ENCODE measurements at places on chromosomes 13 and 19.
A peak's percentile ranks its signal among the peaks of the same experiment; 100 is the strongest.

GRCh38 chr13:45340422-45341033 is 455 bp downstream of the TPT1 start:
- peaks cover 33% of the 10 kb centered on the region for H3K4me1 ChIP-seq
- peak overlapping the region; percentile 98 for H3K27ac ChIP-seq
- peak; percentile 70 for DNase-seq
- peaks cover 49% of the 10 kb centered on the region for H3K36me3 ChIP-seq

GRCh38 chr19:28836421-28836820 is 376.5 kb downstream of the UQCRFS1 start:
- no peak overlapping the region for H3K4me3 ChIP-seq
- no peaks in the 10 kb centered on the region for H3K27me3 ChIP-seq
- H3K4me1 ChIP-seq: no peaks in the 10 kb centered on the region
- no peak for DNase-seq

- DNase-seq: no peak
- H3K27ac ChIP-seq: no peak overlapping the region
- H3K4me3 ChIP-seq: no peak overlapping the region
- no peaks in the 10 kb centered on the region for H3K27me3 ChIP-seq
Observed at GRCh38 chr13:90156390-90156789, 1191.1 kb upstream of the MIR17HG start.

GRCh38 chr13:73593199-73593765 is 534.5 kb downstream of the KLF5 start:
- H3K4me1 ChIP-seq: no peaks in the 10 kb centered on the region
- H3K4me3 ChIP-seq: no peak overlapping the region
- no peak for DNase-seq
- H3K27ac ChIP-seq: no peak overlapping the region
- no peaks in the 10 kb centered on the region for H3K36me3 ChIP-seq
- H3K27me3 ChIP-seq: no peaks in the 10 kb centered on the region

GRCh38 chr13:67736646-67737420 is 506.7 kb upstream of the PCDH9 start:
- H3K36me3 ChIP-seq: no peaks in the 10 kb centered on the region
- no peaks in the 10 kb centered on the region for H3K4me1 ChIP-seq
- no peaks in the 10 kb centered on the region for H3K27me3 ChIP-seq
- no peak overlapping the region for H3K4me3 ChIP-seq

- H3K4me3 ChIP-seq: no peak overlapping the region
- H3K36me3 ChIP-seq: peaks cover 32% of the 10 kb centered on the region
- no peak for DNase-seq
- H3K27me3 ChIP-seq: no peaks in the 10 kb centered on the region
Observed at GRCh38 chr19:38385804-38386257, 2.0 kb downstream of the GGN start.

GRCh38 chr19:5881543-5882299 is 11.4 kb upstream of the FUT5 start:
- no peak overlapping the region for H3K27ac ChIP-seq
- no peak for DNase-seq
- no peaks in the 10 kb centered on the region for H3K4me1 ChIP-seq
- no peaks in the 10 kb centered on the region for H3K36me3 ChIP-seq

DNA sequence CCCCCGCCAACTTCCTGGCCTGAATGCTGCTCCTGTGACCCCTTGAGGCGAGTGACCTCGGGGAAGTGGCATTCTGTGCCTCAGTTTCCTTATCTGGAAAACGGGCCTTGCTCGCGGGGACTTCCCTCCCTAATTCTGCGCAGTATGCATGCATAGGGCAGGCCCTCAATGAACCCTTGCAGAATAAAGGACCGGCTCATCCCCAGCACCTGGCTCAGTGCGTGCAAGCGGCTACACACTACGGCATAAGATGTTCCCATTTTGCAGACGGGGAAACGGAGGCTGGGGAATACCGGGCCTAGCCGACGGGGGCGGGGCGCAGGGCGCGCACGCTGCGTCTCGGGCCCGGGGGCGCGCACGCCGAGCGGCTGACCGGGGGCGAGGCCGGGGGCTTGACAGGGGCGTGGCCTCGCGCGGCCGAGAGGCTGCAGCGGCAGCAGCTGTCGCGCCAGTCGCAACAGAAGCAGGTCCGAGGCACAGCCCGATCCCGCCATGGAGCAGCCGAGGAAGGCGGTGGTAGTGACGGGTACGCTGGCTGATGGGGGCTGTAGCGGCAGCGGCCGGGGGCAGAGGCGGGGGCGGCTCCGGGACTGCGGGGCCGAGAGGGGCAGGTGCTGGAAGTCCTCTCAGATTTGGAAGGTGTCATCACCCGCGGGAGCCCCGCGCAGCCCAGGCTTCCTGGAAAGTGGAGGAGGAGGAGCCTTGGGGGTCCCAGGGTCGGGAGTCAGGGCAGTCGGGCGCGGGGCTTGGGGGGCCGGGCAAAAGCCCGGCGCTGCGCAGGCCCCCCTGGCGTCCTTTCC is at the start of gene PGPEP1:
PGPEP1 (plus strand) TSS at position 409 of the 800 bp plus-strand sequence; CDS start at position 493, 84 bp downstream.
- H3K27ac ChIP-seq: peak within 1 kb of the TSS; percentile 72
- H3K27me3 ChIP-seq: no peaks in the 10 kb centered on the region
- H3K4me3 ChIP-seq: peak within 1 kb of the TSS; percentile 78

GRCh38 chr13:74135326-74136083 is 1.3 kb upstream of the KLF12 start:
- H3K4me3 ChIP-seq: peak overlapping the region; percentile 75
- peaks cover 12% of the 10 kb centered on the region for H3K4me1 ChIP-seq

GRCh38 chr13:100212904-100213553 is 124.1 kb downstream of the PCCA start:
- H3K27me3 ChIP-seq: no peaks in the 10 kb centered on the region
- H3K4me1 ChIP-seq: no peaks in the 10 kb centered on the region
- no peaks in the 10 kb centered on the region for H3K36me3 ChIP-seq
- no peak overlapping the region for H3K4me3 ChIP-seq
- DNase-seq: no peak

- no peak overlapping the region for H3K4me3 ChIP-seq
- H3K27me3 ChIP-seq: no peaks in the 10 kb centered on the region
- no peaks in the 10 kb centered on the region for H3K4me1 ChIP-seq
- no peak for DNase-seq
- H3K27ac ChIP-seq: no peak overlapping the region
Observed at GRCh38 chr19:28358633-28359032, 854.3 kb downstream of the UQCRFS1 start.

- H3K4me3 ChIP-seq: no peak overlapping the region
- H3K36me3 ChIP-seq: no peaks in the 10 kb centered on the region
- no peaks in the 10 kb centered on the region for H3K4me1 ChIP-seq
- DNase-seq: no peak
Observed at GRCh38 chr13:84294576-84294975, 412.3 kb upstream of the SLITRK1 start.

DNA sequence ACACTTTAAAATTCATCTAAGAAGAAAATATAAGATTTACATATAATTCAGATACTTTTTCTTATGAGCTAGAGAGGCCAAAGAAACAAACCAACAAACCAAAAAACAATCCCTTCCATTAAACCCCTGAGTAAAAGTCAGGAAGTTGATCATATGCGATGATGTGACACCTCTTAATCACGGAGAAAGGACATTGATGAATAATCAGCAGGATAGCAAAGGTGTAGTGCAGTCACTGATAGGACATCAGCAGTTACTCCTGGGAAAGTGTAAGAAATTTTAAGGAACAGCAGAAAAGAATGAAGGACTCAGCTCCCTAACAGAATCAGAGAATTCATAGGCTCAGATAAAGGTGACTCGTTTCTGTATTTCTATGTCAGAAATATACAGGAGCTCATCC is 202.4 kb upstream of the EDNRB start:
- no peaks in the 10 kb centered on the region for H3K36me3 ChIP-seq
- H3K4me1 ChIP-seq: no peaks in the 10 kb centered on the region
- no peak for DNase-seq
- no peak overlapping the region for H3K4me3 ChIP-seq
- peaks cover 2% of the 10 kb centered on the region for H3K27me3 ChIP-seq

DNA sequence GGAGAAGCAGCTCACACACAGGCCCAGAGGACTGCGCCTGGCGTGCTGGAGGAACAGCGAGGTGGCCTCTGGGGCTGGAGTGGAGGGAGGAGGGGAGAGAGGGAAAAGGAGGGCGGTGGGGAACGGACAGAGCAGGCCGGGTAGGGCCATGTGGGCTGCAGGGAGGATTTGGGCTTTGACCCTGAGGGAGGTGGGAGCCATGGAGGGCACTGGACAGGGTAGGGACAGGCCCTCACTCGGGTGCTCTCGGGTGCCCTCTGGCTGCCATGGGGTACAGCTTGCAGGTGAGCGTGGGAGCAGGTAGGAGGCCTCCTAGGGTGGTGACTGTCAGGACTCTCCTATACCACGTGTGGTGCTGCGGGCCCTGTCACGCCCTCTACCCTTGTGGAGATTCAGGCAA is 22.8 kb downstream of the PLIN4 start:
- DNase-seq: no peak
- peaks cover 53% of the 10 kb centered on the region for H3K36me3 ChIP-seq
- no peak overlapping the region for H3K4me3 ChIP-seq
- H3K27ac ChIP-seq: no peak overlapping the region
- no peaks in the 10 kb centered on the region for H3K27me3 ChIP-seq

GRCh38 chr19:23531231-23531790 is 136.0 kb upstream of the ZNF91 start:
- no peaks in the 10 kb centered on the region for H3K4me1 ChIP-seq
- no peak for DNase-seq
- no peak overlapping the region for H3K27ac ChIP-seq
- H3K27me3 ChIP-seq: no peaks in the 10 kb centered on the region

DNA sequence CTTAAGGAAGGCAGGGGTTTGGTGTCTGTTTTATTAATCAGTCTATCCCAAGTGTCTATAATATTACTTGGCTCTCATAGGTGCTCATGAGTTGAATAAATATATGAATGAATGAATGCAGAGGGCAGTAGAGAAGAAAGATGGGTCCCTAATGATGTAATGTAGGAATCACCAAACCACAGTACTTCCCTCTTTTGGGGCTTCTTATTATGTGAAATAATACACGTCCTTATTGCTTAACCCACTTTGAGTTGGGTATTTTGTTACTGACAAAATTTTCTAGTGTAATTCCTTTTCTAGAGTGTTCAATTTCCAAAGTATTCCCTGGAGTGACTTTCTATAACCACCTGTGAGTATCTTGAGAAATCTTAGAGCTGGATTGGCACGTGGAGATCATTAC is 13.2 kb downstream of the KLK5 start:
- no peaks in the 10 kb centered on the region for H3K4me1 ChIP-seq
- no peaks in the 10 kb centered on the region for H3K27me3 ChIP-seq
- no peaks in the 10 kb centered on the region for H3K36me3 ChIP-seq
- no peak for DNase-seq
- H3K4me3 ChIP-seq: no peak overlapping the region

- DNase-seq: no peak
- peaks cover 10% of the 10 kb centered on the region for H3K4me1 ChIP-seq
- no peak overlapping the region for H3K27ac ChIP-seq
- no peaks in the 10 kb centered on the region for H3K36me3 ChIP-seq
Observed at GRCh38 chr19:50668416-50668815, 19.2 kb downstream of the C19orf81 start.

- H3K4me1 ChIP-seq: no peaks in the 10 kb centered on the region
- H3K36me3 ChIP-seq: no peaks in the 10 kb centered on the region
- no peak for DNase-seq
Observed at GRCh38 chr13:86581706-86582105, 782.5 kb upstream of the SLITRK6 start.

DNA sequence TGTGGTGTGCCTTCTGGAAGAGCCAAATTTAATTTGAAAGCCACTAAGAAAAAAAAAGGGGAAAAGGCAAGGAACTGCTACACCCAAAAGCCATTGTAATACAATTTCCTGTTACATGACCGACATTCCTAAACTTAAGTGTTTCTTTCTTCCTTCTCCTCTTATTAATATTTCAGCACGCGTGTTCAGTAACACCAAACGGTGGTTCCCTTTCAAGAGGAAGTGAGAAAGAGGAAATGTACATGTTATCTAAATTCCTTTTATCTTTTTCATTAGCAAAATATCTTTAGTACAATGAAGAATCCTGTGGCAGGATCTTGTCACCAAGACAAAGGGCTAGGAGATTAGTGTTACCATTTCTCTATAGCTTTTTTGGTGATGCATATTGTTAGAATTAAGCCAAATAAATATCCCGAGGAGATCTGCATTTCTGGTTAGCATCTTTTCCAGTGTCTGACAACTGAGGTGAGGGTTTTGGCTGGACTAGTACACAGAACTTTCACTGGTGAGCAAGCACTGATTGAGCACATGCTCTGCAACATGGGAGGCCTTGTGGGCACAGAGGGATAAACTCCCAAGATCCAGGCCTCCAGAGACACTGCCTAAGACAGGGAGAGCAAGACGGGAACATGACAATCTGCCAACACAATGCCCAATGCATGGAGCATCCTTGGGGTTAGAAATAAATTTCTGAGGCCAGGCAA is 22.1 kb downstream of the LATS2 start:
- H3K27ac ChIP-seq: no peak overlapping the region
- no peaks in the 10 kb centered on the region for H3K36me3 ChIP-seq
- no peaks in the 10 kb centered on the region for H3K27me3 ChIP-seq
- no peak for DNase-seq

DNA sequence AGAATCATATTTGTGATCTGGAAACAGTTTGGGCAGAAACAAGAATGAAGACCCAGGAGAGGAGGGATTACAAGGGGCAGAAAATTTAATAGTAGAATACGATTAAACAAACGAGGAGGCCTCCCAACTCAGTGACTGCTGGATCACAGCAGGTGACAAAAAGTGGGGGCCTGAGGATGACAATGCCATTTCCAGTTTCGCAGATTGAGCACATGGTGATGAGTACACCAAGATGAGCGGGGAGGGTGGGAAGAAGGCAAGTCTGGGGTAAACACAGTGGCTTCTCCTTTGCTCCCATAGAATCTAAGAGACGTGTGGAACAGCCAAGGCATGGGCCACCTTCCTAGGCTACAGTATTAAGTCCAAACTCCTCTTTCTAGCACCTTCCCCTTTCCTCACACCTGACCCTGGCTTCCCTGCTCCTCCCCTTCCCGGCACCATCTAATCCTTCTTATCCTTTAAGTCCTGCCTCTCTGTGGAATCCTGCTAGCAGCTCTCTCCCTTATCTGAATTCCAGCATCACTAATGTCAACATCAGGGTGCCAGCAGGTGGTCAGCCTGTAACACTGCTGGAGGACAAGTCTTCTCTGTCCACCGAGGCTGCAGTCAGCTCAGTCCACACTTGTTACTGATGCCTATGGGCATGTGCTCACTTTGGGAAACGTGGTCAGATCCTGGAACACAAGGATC is 13.5 kb downstream of the ATP7B start:
- no peak for DNase-seq
- no peaks in the 10 kb centered on the region for H3K4me1 ChIP-seq
- no peaks in the 10 kb centered on the region for H3K36me3 ChIP-seq

DNA sequence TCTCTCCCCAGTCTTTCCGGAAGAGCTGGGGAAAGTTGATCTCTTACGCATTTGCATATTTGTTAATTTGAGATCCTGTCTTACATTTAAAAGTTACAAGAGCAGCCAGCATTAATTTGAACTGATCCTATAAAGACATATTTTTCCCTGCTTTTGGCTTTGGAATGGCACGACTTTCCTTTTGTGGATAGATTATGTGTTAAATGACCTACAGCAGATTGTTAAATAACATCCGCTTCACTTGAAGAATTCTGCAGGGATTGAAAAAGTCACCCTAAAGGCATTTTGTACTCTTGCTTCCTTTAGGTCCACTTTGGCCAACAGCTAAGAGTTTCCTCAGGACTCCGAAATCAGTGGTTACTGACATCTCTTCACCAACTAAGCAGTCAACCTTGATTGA is 334.0 kb downstream of the TBC1D4 start:
- H3K36me3 ChIP-seq: no peaks in the 10 kb centered on the region
- no peak overlapping the region for H3K27ac ChIP-seq
- no peaks in the 10 kb centered on the region for H3K4me1 ChIP-seq
- DNase-seq: no peak
- H3K27me3 ChIP-seq: peaks cover 4% of the 10 kb centered on the region

All from effector memory CD4-positive, alpha-beta T cell (primary cell).